ENCODE measurements at places on chromosomes 16 and 17.

GRCh38 chr16:3739636-3740035, 22.3 kb upstream of the TRAP1 start:
- no peak for DNase-seq

DNA sequence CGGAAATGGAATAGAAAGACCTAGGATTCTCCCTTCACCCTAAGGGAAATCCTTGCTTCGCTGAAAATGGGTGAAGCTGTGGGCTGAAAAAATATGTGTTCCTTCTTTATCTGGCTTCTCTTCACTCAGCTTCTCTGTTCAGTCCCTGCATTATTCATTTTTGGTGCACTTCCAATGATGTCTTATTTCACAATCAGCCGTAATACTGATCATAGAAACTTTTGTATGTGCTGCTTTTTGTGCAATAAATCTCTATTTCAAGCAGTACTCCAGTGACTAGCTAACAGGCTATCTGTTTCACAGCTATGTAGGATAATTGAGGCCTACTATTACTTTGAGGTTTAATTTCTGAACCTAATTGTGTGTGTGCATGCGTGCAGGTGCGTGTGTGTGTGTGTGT, 144.6 kb downstream of the FOXL1 start:
- DNase-seq, result no peak

DNA sequence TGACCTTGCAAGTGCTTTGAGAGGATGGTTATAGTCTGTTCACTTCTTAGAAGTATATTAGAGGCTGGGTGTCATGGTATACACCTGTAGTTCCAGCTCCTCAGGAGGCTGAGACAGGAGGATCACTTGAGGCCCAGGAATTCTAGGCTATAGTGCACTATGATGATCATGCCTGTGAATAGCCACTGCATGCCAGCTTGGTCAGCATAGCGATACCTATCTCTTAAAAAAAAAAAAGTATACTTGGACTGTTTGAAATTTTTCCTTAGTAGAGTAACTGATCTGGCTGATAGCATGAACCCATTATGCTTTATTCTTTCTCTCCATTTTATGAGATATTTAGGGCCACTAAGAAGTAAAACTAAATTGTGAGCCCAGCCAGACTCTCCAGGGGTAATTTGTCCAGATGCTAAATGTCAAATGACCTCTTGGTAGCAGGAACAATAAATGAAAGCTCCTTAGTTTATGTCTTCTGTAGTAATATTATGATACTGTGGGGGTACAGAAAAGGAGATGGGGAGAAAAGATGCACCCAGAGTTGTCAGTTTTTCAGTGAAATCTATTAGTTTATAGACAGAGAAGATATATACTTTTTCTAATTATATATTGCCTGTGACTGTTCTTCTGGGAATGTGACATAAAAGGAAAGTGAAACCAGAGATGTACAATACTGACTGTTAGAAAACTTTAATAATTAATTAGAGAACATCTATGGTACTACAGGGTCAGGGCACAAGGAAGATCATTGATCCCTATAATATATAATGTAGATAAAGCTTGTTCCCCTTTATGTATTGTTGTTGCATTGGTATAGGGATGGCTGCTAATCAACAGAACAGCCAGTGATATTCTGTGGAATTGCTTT, 335.3 kb upstream of the TBX2 start:
- DNase-seq, result no peak

GRCh38 chr17:8954339-8954738, 11.2 kb downstream of the PIK3R5 start:
- peak; percentile 90 for DNase-seq

DNA sequence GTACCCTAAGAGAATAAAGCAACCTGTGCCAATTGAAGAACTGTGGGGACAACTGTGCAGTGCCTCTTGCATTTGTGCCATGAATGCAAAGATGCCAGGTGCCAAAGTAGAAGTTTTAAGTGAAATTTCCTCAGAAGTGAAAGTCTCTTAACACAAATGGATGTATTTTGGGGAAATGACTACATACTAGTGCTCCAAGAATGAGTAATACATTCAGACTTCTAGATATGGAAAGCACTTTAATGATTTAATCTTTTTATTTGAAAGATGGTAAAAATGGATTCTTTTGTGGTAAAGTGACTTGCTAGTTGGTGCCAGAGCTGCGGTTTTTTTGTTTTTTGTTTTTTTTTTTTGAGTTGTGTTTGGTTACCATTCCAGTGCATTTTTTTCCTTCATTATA, 15.0 kb downstream of the UTP18 start:
- DNase-seq, result no peak
